ENCODE measurements at places on chromosomes 16 and 17.

DNA sequence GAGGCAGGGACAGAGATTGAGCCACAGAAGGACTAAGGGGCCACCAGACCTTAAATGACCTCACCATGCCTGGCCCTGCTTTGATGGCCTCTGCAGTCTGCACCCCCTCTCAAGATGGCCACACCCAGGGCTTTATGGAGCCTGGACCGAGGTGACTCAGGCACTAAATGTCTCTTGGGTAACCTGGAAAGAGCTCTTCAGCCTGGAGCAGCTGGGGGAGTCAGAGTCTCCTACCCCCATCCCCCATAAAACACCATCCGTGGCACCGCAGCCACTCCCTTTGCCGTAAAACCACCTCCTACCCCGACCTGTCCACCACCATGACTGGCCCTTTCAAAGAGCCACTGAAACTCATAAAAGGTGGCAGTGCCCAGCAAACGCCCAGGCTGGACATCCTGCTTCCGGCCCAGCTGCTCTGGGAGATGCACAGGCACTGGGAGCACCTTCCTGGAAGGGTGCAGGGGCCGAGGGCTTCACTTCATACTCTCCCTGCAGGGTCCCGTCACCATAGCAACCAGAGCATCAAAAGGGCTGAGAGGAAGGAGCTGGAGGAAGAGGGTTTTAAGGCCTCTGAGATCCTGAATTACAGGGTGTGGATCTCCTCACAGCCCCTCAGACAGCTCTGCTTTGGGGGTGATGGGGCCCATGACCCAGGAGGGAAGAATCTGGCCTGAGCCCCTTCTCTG lies 22.3 kb downstream of the FOXN1 start:
- no peak for DNase-seq

- DNase-seq = no peak
Measured at GRCh38 chr17:17536702-17537101, 40.5 kb upstream of the RASD1 start.

DNA sequence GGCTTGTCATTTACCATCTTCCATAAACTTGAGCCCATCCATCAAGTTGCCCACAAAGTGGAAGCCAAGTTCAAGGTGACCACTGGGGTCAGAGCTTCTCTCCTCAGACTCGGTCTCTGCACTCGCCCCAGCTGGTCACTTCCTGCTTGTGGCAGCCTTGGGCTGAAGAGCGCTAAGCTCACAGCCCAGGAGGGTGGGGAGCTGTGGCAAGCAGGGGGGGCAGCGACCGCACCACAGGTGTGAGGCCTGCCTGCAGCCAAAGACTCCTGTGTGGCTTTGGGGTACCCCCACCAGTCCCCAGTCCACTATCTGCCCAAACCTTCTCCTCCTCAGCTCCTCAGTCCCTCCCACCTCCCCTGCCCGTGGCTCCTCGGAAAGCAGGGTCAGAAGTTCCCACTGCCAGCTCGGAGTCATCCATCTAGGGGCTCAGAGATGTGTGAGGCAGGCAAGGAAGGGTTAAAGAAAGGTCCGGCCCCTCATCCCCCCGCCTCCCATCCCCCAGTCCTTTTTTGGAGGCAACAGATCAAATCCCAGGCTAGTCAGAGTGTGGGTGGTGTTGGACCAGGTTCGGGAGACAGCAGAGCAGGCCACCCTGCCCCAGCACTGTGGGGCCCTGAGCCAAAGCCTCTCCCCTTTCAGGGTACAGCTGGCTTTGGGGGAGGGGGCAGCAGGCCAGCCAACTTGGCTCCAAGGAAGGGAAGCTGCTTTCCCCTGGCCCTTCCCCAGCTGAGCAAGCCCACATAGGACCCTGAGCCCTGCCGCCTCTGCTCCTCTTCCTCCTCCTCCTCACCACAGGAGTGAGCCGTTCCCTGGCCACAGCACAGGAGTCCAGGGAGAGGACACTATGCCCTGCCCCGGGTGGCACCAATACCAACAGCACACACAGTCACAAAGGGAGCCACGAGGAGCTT lies 3.2 kb downstream of the CSF3 start:
- DNase-seq = no peak

GRCh38 chr16:60329108-60329507 lies 1595.0 kb upstream of the GOT2 start:
- no peak for DNase-seq

DNA sequence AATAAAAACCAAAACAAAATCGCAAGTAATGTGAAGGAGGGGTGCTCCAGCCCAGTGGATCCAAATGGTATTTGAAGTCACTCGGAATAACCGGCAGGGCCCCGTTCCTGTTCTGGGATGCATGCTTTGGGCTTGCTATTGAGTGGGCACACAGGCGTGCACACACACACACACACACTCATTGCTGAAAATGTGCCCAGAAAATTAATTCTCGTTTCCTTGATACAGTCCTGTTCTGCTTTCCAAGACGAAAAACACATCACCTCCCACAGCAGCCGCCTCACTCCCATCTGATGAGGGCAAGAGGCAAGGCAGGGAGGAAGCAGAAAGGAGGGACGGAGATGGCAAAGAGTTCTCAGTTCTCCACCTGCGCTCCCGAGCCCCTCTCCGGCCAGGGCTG lies 62.2 kb upstream of the SDK2 start:
- no peak for DNase-seq

DNA sequence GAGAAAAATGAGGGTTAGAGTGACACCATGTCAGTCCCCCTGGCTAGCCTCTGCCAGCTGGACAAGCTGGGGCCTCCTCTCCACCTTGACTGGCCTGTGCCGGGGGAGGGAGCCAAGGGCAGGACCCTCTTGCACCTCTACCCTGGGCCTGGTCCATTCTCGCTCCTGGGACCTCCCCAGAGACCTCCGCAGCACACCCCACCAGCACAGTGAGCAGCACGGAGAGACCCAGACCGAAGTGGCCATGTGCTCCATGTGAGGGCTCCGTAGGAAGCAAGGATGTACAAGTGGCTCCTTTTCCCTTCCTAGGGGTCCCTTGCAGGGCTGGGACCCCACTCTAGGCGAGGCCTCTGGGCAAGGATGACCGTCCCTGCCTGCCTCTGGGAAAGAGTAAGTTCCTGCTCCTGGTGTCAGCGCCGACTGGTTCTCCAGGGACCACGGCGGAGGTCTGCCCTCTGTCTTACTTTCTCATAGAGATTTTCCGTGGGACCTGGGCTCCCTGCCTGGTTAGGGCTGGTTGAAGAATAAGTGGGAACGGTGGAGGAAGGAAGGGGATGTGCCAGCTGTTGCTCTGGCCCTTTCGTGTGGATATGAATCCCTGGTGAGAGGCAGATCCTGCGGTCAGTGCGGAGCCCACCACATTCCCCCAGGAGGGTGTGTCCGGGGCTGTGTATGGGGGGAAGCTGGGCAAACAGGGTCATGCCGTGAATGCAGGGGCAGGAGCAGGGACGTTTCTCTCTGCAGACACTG lies 124.2 kb downstream of the METRNL start:
- DNase-seq = no peak
